ENCODE measurements at places on chromosomes 3 and 15. TPM values are rescaled to one million over a fixed set of nuclear protein-coding genes. Genes with fewer than 3 reads are reported as not detected.

GRCh38 chr15:94327356-94327936 is 96.1 kb downstream of the MCTP2 start:
- peak; percentile 3 for DNase-seq

GRCh38 chr3:172106989-172107388 is 67.6 kb downstream of the FNDC3B start:
- no peak for DNase-seq

GRCh38 chr15:31145271-31145911 is 43.9 kb upstream of the TRPM1 start:
- no peak for DNase-seq

DNA sequence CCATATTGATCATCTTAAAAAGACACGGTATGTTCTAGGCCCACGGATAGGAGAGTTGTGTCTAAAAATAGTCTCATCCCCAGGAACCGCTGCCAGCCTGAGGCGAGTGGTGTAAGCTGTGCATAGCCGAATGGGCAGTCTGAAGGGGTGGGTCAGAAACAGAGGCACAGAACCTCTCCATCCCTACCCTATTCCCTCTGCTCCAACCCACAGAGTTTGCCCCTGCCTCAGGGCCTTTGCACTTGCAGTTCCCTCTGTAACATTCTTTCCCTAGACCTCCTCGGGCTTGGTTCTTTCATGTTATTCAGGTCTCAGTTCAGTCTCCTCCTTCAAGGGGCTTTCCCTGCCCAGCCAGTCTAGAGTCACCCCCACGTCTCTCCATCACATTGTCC is 4.8 kb downstream of the SCN5A start:
- no peak for DNase-seq

- peak; percentile 31 for DNase-seq
Measured at GRCh38 chr3:132448216-132448961, 31.1 kb downstream of the DNAJC13 start.

GRCh38 chr3:181210275-181210674 is 220.7 kb upstream of the DNAJC19 start:
- peak; percentile 13 for DNase-seq

The CCDC174 gene
- total RNA-seq: 18.9 TPM

The CSPG5 gene
- 8.5 TPM for total RNA-seq

The C3orf70 gene
- total RNA-seq: 0.06 TPM

The MINDY2 gene
- 10.3 TPM for total RNA-seq

All from G401 (cell line).